ENCODE measurements at places on chromosomes 3 and 15.

DNA sequence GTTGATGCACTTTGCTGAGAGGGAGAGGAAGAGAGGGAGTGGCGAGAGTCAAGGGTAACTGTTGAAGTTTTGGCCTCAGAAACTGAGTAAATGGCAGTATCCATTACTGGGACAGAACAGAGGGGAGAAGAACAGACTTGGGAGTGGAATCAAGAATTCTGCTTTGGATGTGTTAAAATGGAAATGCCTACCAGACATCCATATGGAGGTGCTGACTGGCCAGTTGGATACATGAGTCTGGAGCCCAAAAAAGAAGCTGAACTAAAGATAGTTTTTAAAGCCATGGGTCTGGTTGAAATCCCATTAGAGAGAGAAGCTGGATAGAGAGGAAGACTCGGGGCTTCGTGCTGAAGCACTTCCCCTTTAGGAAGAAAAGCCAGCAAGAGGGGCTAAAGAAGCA lies 35.9 kb upstream of the NSMCE3 start:
- no peak for DNase-seq

DNA sequence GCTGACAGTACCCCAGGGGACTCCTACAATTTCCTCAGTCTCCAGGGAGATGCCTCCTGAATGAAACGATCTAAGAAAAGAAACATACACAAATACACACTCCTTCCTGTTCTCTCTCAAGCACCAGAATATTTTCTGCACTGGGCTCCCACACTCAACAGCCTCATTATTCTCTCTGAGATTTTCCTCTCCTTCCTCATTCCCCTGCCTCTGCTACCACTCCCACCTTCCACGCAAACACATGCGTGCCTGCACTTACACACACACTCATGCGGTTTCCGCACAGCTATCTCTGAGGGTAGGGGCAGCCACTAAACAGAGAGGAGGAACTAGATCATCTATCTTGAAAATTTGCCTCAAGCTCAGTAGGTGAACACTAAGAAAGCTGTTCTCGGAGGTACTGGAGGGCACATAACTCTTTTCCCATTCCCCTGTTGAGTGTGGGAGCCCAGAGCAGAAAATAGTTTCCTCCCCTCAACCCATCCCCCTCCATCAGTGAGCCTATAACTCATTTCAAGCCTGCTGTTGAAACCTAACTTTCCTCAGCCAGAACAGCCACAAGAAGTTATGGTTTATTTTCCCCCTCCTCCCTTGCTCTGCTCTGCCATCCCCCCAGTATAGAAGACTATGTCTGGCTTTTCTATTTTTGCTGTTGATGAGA lies 30.5 kb upstream of the TIPARP start:
- no peak for DNase-seq

DNA sequence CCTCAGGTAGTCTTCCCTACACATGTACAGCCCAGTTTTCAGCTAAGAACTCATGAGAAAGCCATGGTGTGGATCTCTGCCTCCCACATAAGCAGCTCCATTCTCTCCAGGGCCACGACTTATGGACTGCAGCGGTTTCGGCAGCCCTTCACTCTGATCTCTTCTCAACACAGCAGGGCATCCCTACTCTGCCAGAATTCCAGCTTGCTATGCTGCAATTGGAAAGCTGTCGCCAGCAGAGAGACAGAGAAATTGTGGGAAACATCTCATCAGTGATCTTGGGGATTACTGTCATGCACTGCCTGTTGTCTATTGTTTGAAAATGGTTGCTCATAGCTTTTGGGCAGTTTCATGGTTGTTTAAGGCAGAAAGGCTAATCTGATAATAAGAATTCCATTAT lies 11.9 kb upstream of the BLM start:
- peak; percentile 40 for DNase-seq

DNA sequence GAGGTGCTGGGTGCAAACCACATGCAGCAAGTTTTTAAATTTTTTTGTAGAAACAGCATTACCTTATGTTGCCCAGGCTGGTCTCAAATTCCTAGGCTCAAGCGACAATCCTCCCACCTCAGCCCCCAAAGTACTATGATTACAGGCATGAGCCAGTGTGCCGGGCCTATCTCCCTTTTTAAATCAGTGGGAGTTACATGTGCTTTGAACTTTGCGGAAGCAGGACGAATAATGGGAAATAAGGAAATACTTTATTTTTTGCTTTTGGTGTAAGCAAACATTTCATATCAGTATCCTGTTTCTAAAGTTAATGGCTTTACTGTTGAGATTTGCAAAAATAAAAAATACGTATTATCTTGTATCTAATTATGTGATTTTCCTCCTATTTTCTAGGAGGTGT lies 9.1 kb downstream of the NR1D2 start:
- no peak for DNase-seq

DNA sequence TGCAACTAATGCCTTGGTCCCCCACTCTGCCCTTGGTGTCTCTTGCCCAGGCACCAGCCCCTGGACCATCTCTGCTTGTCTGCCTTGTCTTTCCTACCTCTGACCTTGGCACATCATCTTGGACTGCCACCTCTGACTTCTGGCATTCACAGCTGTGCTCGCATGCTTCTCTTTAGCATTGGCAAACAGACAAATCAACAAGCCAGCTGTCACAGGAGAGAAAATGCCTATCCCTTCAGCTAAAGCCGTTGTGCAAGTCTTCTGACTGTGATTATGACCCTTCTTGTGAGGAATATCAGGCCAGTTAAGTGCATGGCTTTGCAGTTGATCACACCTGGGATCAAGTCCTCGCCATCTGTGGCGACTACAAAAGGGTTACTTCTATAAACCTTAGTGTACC lies 84.6 kb downstream of the PRICKLE2 start:
- peak; percentile 57 for DNase-seq

GRCh38 chr3:169237201-169237600 lies 426.3 kb downstream of the MECOM start:
- no peak for DNase-seq

DNA sequence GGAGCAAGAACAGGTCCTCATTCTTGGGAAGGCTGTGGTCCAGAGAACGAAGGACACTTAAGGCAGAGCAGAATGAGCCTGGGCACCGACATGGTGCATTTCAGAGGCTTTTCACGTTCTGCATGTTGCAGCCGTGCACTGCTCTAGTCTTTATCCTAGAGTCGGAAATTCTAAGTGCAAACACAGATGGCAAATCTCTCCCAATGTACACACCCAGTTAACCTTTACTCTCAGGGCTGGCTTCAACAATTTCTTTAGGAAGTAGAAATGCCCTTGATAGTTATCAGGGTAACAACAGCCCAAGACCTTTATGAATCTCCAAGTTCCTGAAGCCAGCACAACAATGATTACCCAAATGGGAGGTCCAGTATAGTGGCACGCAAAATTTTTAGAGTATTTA lies 39.1 kb upstream of the LRTM1 start:
- no peak for DNase-seq

- peak; percentile 27 for DNase-seq
Observed at GRCh38 chr3:102225407-102226132, 209.2 kb upstream of the ZPLD1 start.

All from NCI-H446 (cell line).